ENCODE measurements at places on chromosomes 13 and 19.

GRCh38 chr19:41311613-41312012 lies 1.6 kb downstream of the CCDC97 start:
- no peak for DNase-seq

DNA sequence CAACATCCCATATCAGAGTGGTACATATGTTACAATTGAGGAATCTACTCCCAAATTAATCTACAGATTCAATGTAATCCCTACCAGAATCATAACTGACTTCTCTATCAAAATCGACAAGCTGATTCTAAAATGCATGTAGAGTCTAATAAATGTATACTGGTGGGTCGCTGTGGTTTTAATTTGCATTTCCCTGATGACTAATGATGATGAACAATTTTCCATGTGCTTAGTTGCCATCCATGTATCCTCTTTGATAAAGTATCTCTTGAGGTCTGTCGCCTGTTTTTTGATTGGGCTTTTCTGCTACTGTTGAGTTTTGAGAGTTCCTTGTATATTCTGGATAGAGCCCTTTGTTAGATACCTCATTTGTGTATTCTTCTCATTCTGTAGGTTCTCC lies 43.8 kb downstream of the KLF12 start:
- DNase-seq: no peak

GRCh38 chr13:77774181-77774580 lies 76.7 kb downstream of the SLAIN1 start:
- no peak for DNase-seq

DNA sequence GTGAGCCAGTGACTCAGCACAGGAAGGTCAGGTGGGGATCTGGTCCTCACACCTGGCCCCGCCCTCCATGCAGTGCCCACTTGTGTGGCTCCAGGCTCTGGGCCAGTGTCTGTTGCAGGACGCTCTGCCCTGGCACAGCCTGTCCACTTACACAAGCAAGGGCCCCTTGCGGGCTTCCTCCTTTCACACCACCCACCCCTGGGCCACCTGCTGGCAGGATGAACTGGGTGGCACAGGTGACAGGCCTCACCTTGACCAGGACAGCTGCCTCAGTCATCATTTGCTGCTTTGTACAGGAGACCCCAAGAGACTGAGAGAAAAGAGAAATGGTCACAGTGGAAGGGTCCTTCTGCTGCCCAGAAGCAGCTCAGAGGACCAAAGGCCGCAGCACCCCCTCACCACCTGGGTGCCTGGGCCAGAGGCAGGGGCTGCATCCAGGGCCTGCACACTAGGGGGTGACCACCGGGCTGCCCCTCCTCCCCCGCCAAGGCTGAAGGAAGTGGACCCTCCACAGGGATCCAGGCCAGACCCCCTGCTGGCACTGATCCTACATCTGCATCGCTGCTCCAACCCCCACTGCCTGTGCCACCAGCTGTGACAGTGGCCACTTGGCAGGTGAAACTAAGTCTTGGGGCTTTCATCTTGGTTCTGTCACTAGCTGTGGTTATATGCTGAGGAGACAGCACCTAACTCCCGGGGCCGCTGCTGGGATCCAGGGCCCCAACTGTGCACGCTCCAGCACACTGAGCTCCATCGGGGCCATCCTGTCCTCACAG lies 110.3 kb downstream of the TUBA3C start:
- no peak for DNase-seq

DNA sequence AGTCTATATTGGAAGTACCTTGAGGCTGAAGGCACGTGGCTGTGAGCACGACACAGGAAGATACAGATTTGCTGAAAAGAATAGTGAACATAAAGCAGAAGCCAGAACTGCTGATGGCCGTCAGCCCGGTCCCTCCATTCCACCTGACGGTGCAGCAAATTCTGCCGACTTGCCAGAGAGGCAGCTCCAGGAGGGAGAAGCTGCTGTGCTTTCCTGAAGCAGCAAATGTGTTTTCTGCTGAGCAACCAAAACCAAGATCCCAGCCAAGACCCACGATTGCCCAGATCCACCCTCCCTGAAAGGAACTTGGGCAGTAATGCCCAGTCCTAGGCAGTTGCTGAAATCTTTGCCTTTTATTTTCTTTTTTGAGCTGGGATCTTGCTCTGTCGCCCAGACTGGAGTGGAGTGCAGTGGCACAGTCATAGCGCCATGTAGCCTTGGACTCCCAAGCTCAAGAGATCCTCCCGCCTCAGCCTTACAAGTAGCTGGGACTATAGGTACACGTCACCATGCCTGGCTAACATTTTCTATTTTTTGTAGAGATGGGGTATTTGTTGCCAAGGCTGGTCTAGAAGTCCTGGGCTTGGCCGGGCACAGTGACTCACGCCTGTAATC lies 7.0 kb upstream of the RCN3 start:
- DNase-seq: no peak

- no peak for DNase-seq
Measured at GRCh38 chr19:48296963-48297734, 27.3 kb downstream of the ZNF114 start.

DNA sequence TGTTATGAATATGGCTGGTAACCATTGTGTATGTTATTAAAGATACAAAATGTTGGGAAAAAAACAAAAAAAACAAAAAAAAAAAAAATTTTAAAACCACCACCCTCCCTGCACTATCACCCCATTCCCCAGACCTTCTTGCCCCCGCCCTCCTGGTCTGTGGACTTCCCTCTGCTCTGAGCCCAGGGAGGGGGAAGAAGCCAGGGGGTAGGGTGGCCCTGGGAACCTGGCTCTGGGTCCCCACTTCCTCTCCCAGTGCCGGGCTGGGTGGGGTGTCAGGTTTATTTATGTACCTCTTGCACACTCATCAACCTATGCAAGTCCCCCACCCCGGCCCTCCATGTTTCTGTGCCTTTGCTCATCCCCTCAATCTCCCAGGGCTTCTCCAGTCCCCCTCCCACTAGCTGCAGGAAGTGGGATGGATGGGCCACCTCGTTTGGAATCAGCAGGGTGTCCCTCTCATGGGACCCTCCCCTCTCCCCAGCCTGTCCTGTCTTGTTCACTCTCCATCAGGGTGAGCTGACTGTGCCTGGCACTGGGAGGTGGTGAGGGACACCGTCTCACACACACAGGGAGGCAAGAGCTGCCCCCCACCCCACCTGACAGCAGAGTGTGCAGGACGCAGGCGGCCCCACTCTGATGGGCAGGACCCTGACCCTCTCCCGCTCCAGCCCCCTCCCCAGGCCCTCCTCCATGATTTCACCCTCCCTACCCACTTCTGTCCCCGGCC lies 5.9 kb downstream of the PAF1 start:
- DNase-seq: no peak

GRCh38 chr13:71090990-71091389 lies 776.0 kb downstream of the DACH1 start:
- DNase-seq: no peak

GRCh38 chr13:61045251-61045650 lies 370.4 kb downstream of the PCDH20 start:
- DNase-seq: no peak

DNA sequence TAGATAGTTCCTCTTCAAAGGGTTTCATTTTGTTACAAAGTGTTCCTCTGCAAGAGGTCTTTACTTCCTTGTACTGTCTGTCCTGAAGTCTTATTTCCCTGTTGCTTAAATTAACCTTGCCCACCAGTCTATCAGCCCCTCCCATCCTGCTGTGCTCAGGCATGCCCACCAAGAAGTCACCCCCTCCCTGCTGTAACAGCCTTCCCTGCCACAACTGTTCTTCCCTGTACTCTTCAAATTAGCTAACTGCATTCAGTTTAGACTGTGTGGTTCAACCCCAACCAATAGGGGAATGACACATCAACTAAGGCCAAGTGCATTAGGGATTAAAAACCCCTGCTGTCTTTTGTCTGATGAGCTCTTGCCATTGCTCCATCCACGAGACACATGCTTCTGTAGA lies 34.4 kb upstream of the ZNF562 start:
- DNase-seq: no peak

DNA sequence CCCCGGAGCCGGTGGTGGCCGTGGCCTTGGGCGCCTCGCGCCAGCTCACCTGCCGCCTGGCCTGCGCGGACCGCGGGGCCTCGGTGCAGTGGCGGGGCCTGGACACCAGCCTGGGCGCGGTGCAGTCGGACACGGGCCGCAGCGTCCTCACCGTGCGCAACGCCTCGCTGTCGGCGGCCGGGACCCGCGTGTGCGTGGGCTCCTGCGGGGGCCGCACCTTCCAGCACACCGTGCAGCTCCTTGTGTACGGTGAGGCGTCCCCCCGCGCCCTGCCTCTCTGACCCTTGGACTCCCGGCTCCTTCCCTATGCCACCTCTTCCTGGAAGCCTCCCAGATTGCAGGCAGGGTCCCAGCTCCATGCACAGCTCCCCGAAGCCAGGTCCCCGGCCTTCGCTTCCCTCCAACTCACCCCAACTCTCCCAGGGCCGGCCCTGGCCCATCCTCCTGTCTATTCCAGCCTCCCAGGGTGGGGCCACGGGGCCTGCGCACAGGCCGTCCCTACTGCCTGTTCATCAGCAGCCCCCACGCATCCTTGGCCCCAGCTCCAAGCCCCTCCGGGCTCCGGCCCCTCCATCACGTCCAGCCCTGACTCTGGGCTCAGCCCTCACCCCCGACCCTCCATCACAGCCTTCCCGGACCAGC lies 1.7 kb downstream of the MADCAM1 start:
- DNase-seq: no peak

- no peak for DNase-seq
Measured at GRCh38 chr19:56201973-56202372, at the start of gene ZSCAN5C. Gene ZSCAN5C, plus strand, starts transcription at chr19:56202273. Its CDS starts 3,641 bp downstream, at chr19:56205914.

DNA sequence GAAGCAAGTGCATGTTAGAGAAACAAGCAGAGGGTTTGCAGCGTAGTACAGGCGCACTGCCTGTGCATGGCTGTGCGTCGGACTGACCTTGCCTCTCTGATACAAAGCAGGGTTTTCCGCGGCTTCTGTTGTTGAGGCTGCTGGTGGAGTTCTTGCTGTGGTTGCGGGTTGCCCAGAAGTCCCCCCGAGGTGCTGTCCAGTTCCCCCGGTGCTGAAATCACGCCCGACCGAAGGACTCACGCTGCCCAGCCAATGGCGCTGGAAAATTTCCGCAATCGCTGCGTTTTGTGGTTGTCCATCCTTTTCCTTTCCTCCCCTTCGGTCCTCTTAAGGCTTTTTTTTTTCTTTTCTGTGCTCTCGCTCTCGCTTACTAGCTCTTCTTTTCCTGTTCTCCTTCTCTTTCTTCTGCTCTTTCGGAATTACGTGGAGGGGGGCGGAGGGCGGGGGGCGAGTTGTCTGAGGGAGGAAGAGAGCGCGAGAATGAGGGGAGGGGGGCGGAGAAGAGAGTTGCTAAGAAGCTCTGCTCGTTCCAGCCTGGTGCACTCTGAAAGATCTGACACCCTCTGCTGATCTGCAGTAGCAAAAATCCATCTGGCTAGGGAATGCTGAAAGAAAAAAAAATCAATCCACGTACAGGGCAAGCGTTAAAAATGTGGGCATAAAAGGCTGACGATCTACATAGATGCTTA lies at the start of gene SLITRK1:
SLITRK1 (minus strand) TSS at position 558 of the 689 bp plus-strand sequence. CDS start 967 bp downstream, outside the sequence.
- DNase-seq: no peak

DNA sequence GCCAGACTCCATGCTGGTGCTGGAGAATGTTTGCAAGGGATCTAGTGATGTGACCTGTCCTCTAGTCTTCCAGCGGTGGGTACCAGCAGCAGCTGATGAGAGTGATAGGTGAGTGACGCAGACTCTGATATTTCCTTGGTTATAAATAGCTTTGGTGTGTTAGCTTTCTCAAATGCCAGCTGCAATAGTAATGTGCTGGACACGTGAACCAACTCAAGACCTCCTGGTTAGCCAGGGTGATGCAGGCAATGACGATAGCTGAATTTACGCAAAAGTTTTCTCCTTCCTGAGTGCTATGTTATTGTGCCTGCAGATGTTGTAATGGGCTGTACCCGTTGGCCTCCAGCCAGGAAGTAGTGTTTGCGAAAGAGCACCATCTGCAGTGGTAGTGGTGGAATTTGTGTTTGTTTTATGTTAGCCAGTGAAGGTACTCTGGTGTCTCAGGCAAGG lies 129.5 kb downstream of the CYSLTR2 start:
- no peak for DNase-seq

Data from SW 1271 (cell line).